Activated T-helper 1 cell treated with anti-CD3 and anti-CD28 coated beads, Interleukin-2, amount 50 U/mL, for 16 hours (primary cell): ENCODE measurements at places on chromosomes 6 and 20.

- no peak for DNase-seq
Observed at GRCh38 chr6:20919677-20920385, 385.6 kb downstream of the CDKAL1 start.

- no peak for DNase-seq
Observed at GRCh38 chr6:33761922-33762629, 15.4 kb upstream of the IP6K3 start.

DNA sequence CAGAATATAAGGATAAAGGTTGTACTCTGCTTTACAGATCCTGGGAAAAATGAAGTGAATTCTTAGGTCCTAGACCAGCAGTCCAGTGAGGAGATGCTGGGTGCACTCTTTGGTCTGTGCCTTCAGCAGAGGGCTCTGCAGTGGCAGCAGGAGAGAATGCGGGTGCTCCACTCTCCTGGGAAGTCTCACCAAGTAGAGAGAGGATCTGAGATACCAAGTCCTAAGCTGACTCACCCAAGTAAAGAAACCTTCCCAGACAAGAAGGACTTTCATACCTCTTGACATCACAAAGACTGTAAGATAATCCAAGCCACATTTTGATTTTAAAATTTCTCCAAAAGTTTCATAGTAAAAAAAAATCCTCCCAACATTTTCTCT, 116.9 kb upstream of the EMILIN3 start:
- no peak for DNase-seq

GRCh38 chr6:33429750-33430052, 9.8 kb downstream of the SYNGAP1 start:
- no peak for DNase-seq

DNA sequence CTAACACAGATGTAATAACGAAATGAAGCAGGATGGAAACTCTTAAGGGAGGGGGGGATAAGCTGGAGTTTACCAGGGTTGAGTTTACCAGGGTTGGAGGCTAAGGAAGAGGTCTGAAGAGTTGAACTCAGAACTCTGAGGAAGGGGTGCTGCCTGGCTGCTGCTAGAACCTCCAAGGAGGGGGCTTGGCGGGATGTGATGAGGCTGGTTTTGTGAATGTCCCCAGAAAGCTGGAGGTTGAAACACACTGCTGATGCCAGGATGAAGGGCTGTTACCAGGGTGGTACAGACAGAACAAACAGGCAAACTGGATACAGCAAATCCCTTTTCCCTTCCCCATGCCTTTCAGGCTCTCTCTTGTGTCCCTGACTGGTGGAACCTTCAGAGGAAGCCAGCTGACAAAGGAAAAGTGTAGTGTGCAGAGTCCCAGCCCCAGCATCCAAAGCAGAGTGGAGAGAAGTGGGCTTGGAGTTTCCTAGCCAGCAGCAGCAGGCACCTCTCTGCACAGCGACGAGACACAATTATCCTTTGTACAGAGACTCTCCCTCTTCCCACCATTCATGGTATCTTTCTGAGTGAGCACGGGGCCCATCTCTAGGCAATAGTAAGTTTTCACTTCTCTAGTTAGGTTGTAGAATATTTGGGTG, 23.7 kb downstream of the UBE2V1 start:
- DNase-seq, result no peak

GRCh38 chr6:20827798-20828197, 293.5 kb downstream of the CDKAL1 start:
- no peak for DNase-seq

GRCh38 chr6:54860132-54860531, 13.6 kb downstream of the FAM83B start:
- no peak for DNase-seq

- no peak for DNase-seq
Observed at GRCh38 chr6:12298017-12298978, 8.1 kb downstream of the EDN1 start.

- DNase-seq, result no peak
Observed at GRCh38 chr20:50398821-50399554, 111.2 kb upstream of the PTPN1 start.

DNA sequence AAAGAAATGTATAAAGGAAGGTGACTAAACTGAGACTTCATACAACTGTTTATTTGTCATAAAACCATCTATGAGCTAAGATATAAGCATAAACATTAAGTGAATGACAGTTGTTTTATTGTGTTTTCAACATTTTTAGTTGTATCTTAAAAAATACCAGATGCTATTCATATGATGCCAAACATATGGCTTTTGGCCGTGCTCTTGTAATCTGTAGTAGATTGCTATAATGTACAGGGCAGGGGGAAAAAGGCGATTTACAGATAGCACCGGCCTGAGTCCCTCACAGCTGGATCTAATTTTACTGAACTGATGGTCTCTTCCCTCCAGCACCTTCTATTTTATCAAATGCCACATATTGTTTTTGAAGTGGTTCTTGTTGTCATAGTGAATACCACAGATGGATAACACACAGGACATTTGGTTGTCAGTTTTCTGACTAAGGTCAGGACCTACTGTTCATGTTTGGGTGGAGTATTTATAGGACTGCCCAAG, 48.2 kb downstream of the CENPW start:
- no peak for DNase-seq

- DNase-seq, result no peak
Observed at GRCh38 chr6:22926790-22927354, 357.5 kb downstream of the HDGFL1 start.
